H1 (cell line): ENCODE measurements at places on chromosomes 2 and 18.

DNA sequence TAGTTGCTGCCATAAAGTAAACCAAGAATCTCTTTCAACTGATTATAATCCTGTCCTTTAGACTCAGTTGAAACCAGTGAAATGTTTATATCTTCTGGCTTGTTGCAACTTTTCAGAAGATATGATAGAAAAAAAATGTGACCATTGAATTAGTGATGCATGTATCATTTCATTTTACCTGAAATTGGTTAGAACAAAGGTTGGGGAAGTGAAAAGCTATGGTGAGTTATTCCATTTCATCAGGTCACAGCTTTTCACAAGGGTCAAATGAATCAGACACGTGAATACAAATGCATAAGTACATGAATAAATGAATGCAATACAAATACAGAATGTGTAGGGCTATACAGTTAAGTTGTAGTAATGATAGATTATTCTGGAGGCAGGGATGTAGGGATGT, 15.1 kb downstream of the CCDC85A start:
- DNase-seq = no peak

DNA sequence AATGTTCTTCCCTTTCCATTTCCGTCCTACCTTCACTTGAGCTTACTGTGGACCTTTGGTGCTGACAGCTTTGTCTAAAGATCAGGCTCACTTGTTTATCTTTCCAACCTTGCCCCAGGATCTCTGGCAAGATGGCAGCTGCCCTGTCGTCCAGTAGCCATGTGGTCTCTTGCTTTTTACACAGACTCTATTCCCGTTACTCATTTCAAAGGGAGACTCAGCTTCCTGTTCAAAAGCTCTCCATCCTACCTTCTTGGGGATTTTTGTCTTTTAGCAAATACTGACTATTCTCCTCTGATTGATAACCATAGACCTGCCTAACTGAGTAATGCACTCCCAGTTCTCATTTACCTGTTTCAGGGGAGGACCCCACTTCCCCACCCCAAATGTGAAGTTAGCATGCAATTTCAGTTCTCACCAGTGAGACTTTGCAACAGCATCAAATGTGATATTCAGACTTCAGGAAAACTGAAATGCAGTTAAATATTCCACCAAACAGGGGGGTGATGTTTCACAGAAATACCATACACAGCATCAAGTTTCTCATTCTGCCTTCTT, 184.4 kb downstream of the MYO3B start:
- no peak for DNase-seq

GRCh38 chr2:50995610-50996009, 36.3 kb downstream of the NRXN1 start:
- DNase-seq = no peak

GRCh38 chr2:56449449-56449860, 265.7 kb downstream of the CCDC85A start:
- DNase-seq = no peak

DNA sequence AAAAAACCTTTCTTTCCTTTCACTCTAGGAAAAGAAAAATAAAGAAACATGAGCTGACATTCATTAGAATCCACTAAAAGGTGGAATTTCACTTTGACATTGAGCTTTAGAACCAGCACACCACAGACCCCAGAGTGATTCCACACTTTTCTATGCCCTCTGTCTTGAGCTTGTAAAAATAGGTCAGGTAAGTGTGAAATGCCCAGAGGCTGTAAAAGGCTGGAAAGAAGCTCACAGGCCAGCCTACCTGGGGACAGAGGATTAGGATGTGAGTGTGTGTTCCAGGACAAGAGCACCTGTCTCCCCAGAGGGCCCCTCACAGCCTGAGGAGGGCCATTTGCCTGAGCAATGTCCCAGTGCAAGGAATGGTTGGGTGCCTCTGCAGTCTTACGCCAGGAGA, 56.3 kb upstream of the MYO3B start:
- no peak for DNase-seq
